ENCODE measurements at places on chromosomes 4 and X.
A peak's percentile ranks its signal among the peaks of the same experiment; 100 is the strongest.

GRCh38 chrX:63514569-63515080, 163.5 kb upstream of the SPIN4 start:
- DNase-seq = no peak

DNA sequence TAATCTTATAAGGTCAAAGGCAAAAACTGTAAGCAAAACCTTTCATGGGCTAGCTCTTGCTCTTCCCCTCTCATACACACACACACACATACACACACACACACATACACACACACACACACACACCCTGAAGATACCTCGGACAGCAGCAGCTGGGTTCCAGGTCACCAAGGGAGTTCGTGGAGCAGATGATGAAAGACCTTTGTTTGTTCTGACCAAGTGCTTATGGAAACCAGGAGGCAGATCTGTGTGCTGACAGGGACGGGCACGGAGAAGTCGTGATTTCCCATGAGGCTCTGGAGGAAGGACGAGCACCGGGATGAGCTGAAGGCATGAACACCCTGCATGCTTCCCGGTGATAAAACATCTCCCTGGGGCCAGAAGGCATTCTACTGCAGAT, 35.4 kb upstream of the CRMP1 start:
- DNase-seq = no peak

- DNase-seq = no peak
These were observed 581.8 kb upstream of the ZFP42 start for GRCh38 chr4:187413564-187414358.

- no peak for DNase-seq
These were observed 5.3 kb upstream of the VMA21 start for GRCh38 chrX:151391722-151392121.

GRCh38 chrX:110159865-110160264, 157.0 kb downstream of the TMEM164 start:
- DNase-seq = no peak

- DNase-seq = no peak
These were observed 270.1 kb upstream of the LDB2 start for GRCh38 chr4:17168571-17168970.

DNA sequence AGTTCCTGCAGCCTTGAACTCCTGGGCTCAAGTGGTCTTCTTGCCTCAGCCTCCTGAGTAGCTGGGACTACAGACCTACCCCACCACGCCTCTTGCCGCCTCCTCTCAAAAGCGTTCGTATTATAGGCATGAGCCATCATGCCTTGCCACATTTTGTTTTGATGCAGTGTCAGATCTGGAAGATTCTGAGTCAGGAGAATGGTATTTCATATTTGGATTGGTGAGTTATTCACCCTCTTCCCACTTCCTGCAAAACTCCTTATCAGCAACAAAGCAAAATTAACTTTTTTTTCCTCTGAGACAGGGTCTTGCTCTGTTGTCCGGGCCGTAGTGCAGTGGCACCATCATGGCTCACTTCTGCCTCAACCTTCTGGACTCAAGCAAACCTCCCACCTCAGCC, 29.6 kb downstream of the REST start:
- DNase-seq = no peak

GRCh38 chr4:99677161-99677560, 19.5 kb upstream of the C4orf54 start:
- no peak for DNase-seq

GRCh38 chrX:150482537-150483206, 85.7 kb upstream of the MTM1 start:
- no peak for DNase-seq

DNA sequence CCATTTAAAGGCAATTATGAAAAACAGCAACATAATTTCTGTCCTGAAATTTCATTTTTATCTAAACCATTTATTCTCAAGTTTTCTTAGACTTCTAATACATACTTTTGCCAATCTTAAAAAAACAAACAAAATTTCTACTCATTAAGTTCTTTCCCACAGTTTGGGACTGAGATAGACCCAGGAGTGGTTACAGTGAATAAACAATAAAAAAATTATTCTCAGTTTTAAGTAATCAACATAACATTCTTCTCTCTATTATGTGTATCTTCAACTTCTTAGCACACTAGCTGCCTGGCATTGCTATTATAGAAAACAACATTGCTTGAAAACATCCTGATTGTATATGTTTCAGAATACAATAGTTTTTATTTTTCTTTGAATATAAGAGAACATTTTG, 532.8 kb downstream of the IL15 start:
- DNase-seq = no peak

- DNase-seq = no peak
These were observed 67.3 kb downstream of the PSAPL1 start for GRCh38 chr4:7367406-7367805.

- no peak for DNase-seq
These were observed 28.0 kb downstream of the LHFPL1 start for GRCh38 chrX:112651766-112652165.

GRCh38 chr4:87038837-87039615, 104.2 kb downstream of the AFF1 start:
- DNase-seq = no peak

GRCh38 chrX:125651426-125651825, 331.8 kb downstream of the TEX13C start:
- no peak for DNase-seq

GRCh38 chrX:44439242-44439794, 95.8 kb upstream of the EFHC2 start:
- no peak for DNase-seq

DNA sequence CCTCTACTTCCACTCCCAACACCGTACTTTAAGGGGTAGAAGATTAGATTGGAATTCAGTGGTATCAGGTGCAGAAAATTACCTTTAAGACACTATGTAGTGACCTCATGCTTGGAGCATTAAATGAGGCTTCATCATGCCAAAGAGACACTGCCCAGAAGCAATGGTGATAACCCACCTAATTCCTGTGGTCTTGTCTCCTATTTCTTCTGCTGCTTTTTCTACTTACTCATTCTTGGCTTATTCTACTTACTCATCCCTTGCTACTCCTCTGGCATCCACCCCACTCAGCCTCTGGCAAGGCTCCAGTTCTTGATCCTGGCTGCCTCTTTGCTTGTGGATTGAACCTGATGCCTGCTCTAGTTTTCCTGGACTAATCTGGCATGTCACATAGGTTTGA, 62.3 kb upstream of the ADAMTS3 start:
- no peak for DNase-seq

GRCh38 chr4:54056360-54056759, 8.0 kb downstream of the CHIC2 start:
- no peak for DNase-seq

GRCh38 chr4:38949411-38950051, 81.9 kb downstream of the FAM114A1 start:
- no peak for DNase-seq

DNA sequence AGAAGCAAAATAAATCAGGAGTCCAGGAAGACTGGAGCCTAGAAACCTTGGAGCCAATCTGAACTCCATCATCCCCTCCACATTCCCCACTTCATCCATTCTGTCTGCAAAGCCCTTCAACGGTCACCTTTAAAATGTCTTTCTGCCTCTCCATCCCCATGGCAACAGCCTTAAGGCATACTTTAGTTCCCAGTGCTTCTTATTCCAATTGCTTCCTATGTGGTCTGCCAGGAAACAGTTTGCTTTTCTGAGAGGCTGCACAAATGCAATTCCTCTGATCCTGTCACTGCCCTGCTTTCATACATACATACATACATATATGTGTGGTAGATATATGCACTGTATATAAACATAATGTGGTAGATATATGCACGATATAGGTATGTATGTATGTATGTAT, 786 bp upstream of the MAGEH1 start:
- DNase-seq = no peak

DNA sequence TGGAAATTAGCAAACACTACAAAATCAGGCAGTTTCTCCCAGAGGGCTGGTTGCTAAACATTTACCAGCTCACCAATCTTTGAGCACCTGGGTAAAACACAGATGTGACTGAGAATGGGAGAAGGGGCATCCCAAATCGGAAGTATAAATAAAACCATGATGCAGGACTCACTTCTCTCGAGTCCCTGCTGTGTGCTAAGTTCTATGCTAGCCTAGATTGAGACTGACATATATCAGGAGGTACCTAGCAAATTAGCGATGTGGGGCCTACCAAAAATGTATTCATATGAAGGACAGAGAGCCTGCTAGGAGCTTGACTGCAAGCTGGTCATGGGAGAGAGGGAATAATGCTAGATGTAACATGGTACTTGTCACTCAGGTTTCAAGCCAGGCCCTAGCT, 171.9 kb upstream of the PGRMC2 start:
- DNase-seq = no peak

- no peak for DNase-seq
These were observed 62.4 kb downstream of the PABPC4L start for GRCh38 chr4:134139188-134139587.

DNA sequence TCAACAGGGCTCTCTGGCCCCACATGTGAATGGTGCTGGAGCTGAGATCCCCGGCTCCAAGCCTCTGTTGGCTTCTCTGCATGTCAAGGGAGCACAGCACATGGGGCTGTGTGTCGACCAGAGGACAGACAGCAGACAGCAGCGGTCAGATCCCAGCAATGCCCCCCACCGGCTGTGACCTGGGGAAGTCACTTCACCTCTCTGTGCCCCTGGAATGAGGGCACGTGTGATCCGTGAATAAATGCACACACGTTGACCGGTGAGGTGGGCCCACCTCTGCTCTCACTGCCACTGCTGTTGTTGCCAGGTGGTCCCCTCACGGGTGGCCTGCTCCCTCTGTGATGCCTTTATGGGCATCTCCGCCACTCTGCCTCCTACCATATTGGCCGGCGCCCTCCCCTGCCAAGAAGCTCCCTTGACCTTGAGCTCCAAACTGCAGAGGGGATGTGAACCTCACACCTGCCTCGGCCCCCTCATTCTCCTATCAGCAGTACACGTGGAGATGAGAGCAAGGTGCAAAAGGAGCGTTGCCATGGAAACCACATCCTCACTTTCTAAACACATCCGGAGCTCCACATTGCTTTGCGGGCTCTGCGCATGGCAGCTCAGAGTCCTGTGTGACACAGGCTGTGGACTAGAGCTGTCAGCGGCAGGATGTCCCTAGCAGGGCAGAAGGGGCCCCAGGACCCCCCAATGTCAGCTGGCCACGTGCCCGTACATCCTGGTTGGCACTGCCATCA, 75.4 kb downstream of the ABLIM2 start:
- peak; percentile 24 for DNase-seq

DNA sequence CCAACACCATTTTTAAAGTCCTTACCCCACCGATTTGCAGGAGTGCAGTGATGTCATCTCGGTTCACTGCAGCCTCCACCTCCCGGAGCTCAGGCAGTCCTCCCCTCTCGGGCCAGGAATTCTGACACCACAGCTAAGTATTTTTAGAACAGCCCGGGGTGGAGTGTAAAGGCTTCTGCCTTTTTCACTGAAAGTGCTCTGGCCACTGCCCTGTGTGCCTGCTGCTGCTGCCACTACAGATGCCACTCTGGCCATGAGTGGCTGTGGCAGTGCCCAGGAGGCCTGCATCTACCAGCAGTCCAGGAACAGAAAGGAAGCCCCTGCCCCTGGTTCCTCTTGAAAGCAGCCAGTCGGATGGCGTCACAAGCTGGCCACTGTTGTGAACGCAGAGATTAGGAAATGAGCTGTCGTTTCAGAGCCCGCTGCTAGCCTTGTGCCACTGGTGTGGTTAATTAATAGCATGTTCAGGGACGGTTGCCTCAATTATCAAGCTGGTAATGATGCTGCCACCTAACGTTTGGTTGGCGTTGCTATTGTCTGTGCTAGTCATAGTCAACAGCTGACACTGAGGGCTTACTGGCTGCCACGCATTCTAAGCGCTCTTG, 23.6 kb upstream of the TBC1D14 start:
- no peak for DNase-seq

DNA sequence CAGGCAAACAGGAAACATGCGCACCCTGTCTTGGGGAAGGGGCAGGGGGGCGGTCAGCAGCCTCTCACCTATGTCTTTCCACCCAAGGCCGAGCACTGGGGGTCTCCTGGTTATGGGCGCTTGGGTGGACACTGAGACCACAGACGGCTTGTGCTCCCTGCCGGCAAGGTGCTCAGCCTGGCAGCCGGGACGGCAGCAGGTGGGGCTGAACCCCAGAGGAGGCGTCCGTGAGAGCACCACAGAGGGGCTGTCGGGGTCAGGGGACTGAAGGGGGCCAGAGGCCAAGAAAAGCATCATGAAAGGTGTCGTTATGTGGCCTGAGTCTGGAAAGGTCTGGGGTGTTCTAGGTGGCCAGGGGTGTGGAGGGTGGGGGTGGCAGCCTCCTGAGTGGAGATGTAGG, 19.6 kb downstream of the DOK7 start:
- DNase-seq = no peak

- no peak for DNase-seq
These were observed 236.2 kb upstream of the HAND2 start for GRCh38 chr4:173766171-173766600.

DNA sequence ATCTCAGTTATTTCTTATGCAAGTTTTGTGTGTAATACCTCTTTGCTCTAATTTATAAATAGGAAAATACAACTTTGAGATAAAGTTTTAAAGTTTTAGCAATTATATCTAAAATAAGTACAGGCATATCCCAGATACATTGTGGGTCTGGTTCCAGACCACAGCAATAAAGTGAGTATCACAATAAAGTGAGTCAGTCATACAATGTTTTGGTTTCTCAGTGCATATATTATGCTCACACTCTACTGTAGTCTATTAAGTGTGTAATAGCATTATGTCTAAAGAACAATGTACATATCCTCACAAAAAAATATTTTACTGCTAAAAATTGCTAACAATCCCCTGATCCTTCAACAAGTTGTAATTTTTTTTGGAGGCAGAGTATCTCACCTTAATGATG, 49.2 kb downstream of the ANAPC10 start:
- no peak for DNase-seq

- no peak for DNase-seq
These were observed 1833.2 kb upstream of the PCDH7 start for GRCh38 chr4:28886934-28887333.

DNA sequence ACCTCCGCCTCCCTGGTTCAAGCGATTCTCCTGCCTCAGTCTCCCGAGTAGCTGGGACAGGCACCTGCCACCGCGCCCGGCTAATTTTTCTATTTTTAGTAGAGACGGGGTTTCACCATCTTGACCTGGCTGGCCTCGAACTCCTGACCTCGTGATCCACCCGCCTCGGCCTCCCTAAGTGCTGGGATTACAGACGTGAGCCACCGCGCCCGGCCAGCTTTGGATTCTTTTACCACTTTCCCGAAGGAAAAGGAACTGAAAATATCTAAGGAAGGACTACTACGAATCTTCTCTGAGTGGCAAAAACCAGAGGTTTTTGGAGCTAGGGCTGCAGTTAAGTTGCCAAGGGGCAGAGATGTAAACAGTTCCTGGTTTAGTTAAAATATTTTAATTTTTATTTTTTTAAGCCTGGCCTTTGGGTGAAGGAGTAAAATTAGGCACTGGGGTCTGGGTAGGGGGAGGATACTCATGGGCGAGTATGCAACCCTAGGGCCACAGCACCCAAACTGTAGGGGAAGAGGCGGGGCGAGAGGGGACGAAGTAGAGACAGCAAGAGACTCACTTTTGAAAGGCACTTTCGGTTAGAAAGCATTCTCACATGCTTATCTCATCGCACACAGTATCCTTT, 525 bp upstream of the CISD2 start:
- peak; percentile 39 for DNase-seq

GRCh38 chrX:113514906-113515305, 674.3 kb upstream of the AMOT start:
- no peak for DNase-seq

- no peak for DNase-seq
These were observed 38.6 kb downstream of the NELFA start for GRCh38 chr4:1969928-1970723.

GRCh38 chrX:42247241-42247640, 323.9 kb upstream of the CASK start:
- DNase-seq = no peak

GRCh38 chr4:70632028-70632427, 3.5 kb downstream of the ENAM start:
- no peak for DNase-seq

Data from left hindlimb (tissue), 1 donor.